Stimulated activated CD4-positive, alpha-beta T cell treated with anti-CD3 and anti-CD28 coated beads, TNF-alpha, amount 100 ng/mL, for 1 hour (primary cell): ENCODE measurements at places on chromosomes 11 and 22.

- DNase-seq: no peak
Observed at GRCh38 chr22:41264408-41264941, 21.5 kb downstream of the RANGAP1 start.

GRCh38 chr22:28728002-28728401 lies 13.6 kb downstream of the CHEK2 start:
- no peak for DNase-seq

- DNase-seq: no peak
Observed at GRCh38 chr22:47918276-47918921, 1155.9 kb downstream of the TBC1D22A start.

DNA sequence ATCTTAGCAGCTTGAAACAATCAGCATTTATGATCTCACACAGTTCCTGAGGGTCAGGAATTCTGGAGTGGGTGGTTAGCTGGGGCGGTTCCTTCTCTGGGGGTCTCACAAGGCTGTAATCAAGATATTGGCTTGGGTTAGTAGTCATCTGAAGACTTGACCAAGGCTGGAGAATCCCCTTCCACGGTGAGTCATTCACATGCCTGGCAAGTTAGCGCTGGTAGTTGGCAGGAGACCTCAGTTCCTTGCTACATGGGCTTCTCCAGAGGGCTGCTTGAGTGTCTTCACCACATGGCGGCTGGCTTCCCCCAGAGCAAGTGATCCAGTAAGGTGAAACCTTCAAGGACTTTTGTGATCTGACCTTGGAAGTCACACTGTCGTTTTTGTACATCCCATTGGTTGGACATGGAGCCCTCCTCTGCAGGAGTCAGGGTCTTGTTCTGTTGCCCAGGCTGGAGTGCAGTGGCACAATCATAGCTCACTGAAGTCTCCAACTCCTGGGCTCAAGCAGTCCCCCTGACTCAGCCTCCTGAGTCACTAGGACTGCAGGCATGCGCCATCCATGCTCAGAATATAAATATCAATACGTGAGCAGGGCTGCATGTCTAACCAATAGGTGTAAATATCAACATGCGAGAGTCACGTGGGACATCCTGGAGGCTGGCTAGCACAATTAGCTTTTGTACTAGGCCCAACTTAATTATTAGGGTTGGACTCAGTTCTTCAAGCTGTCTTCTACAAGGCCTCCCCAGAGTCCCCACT lies 7.2 kb upstream of the NIPSNAP1 start:
- DNase-seq: no peak

DNA sequence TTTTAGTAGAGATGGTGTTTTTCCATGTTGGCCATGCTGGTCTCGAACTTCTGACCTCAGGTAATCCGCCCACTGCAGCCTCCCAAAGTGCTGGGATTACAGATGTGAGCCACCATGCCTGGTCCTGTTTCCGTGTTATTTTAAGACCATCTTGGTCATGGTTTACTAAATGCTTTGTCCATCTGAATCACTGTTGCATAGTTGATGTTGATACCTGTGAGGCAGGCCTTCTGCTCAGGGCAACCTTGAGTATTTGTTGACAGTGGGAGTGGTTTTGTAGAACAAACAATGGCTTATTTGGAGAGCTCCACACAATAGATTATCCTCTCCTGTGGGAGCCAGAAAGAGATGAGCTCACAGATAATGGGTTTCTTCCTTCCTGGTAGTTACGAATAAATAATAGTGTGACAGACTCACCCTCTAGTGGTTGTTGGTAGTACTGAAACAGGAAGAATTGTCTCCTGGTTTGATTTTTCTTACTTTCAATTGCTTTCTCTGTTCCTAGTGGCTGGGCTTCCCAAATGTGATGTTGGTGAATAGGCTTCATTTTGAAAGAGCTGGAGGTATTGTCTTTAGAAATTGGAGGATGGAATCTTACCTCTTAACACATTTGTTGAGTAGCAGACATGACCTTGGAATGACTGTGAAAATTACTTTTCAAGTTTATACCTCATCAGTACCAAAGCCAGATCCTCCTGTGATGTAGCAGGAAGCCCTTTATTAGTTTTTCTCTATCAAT lies 39.0 kb downstream of the CTNND1 start:
- no peak for DNase-seq

DNA sequence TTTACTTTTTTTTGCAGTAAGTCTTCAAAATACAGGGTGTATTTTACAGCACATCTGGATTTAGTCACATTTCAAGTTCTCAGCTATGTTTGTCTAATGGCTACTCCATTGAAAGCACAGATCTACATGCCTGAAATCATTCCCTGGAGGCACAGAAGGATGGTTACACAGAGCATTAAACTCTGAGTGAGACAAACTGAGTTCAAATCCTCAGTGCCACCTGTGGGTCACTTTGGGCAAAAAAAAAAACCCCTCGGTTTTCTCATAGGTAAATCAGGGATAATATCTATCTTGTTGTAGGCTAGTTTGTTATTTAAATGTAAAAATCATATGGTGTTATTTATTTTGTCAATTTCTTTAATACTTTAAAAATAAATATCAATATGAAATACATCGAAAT lies 7.7 kb downstream of the ANKRD49 start:
- DNase-seq: no peak

DNA sequence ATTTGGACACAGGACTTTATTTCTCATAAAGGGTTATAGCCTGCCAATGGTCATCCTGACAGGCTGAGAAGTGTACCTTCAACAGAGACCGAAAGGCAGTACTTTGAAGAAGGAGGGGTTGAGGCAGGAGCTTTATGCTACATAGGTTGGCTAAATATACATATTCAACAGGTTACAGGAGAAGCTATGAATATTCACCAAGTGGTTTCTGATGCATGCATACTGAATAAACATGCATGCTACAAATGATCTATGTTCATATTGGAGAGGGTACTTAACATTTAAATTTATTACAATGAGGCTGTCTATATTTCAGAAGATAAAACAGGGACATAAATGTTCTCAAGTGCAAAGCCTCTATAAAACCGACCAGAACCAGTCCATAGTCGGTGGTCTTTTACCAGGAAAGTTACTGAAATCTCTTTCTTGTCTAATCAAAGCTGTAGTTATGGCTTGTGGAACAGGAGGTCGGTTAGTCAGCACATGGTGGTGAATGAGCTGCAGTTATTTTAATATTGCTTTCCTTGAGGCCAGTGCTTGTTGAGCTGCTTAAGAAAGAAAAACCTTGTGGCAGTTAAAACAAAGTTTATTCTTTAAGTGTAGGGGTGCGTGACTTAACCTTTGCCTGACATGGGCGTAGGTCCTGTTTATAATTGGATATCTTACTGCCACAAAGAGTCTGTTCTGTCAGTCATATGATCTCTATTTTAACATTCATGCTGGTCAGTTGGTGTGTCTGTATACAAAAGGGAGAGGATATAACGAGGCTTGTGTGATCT lies 19.5 kb downstream of the CNTF start:
- no peak for DNase-seq

GRCh38 chr11:123062892-123063825 lies 1.2 kb upstream of the HSPA8 start:
- no peak for DNase-seq

DNA sequence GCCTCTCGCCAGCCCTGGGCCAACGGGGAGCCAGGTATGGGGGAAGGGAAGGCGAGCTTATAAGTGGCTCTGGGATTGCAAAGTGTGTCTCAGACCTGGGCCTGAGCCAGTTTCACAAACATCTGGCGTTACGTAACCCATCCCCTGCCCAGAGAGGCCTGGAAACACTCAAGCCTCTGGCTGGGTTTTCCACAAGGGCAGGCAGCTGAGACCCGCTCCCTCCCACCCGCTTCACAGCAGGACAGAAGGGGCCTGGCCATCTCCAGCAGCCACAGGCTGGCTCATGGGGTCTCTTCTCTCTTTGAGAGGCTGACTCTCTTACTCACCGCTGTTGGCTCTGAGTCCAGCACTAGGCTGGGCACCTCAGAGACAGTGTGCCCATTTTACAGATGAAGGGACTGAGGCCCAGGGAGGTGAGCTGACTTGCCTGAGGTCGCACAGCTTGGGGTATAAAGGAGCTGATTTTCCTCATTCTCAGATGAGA lies 44.5 kb downstream of the TRIOBP start:
- DNase-seq: no peak

DNA sequence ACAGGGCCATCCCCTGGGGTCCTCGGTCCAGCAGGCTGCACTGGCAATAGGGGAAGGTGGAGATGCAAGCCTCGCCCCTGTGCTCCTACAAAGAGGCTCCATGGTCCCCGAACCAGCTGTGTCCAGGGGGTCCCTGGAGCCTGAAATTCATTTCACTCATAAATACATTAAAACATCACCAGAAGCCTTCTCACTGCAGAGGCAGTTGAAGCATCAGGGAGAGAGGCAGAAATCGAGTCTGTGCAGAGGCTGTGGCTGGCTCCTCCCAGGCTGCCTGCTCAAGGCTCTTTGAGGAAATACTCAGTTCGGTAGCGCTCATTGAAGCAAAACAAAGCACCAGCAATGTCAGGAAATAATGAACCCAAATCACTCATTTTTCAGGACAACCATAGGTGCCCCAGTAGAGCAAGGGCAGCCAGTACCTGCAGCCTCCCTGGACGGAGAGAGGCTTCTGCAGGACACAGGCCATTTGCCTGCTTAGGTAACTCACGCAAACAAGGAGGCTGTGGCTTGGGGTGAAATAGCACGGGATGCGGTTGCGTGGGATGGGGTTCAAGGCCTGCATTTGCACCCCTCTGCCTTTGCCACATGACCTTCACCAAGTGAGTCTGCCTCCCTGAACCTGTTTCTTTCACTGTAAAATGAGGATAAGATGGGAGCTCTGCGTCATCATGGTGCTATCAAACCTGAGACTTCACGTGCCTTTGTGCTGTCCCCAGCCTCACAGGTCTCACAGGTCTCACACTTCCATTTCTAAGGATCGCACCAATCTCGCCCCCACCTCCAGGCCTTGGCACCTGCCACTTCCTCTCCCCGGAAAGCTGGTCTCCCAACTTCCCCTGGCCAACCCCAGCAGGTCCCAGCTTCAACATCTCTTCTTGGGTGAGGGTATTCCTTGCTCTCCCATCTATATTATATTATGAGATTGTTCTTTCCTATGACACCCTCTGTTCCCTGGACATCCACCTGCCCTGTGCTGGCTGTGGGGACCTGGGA lies 84.3 kb upstream of the SHISAL1 start:
- DNase-seq: no peak

DNA sequence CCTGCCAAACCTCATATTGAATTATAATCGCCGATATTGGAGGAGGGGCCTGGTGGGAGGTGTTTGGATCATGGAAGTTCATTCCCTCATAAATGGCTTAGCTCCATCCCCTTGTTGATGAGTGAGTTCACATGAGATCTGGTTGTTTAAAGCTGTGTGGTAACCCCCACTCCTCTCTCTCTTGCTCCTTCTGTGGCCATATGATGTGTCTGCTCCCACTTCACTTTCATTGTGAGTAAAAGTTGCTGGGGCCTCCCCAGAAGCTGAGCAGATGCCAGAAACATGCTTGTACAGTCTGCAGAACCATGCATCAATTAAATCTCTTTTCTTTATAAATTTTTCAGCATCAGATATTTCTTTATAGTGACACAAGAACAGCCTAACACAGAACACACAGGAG lies 929.0 kb upstream of the FAT3 start:
- no peak for DNase-seq

DNA sequence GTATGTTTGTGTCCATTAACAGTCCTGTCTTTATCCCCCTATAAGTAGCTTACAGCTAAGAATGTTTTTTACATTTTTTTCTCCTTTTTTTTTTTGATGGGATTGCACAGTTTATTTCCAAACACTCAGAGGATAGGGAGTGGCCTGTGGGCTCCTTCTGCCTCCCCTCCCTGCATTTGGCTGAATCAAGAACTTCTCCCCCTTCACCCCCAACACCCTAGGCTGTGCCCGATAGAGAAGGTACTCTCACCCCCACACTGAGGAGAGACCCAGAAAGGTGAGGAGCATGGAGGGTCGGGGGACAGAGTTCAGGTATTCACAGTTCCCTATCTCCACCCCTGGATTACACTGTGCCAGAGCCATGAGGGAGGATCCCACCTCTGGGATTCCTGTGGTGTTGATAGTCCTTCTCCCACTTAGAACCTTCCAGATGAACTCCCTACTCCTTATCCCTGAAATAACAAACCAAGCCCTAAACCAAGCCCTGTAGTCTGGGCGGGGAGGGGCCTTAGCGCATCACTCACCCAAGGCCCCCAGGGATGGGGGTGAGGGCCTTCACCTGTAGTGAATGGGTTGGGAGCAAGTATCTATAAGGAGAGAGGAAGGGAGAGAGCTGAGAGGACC lies 97.1 kb downstream of the ADAMTS15 start:
- DNase-seq: no peak

DNA sequence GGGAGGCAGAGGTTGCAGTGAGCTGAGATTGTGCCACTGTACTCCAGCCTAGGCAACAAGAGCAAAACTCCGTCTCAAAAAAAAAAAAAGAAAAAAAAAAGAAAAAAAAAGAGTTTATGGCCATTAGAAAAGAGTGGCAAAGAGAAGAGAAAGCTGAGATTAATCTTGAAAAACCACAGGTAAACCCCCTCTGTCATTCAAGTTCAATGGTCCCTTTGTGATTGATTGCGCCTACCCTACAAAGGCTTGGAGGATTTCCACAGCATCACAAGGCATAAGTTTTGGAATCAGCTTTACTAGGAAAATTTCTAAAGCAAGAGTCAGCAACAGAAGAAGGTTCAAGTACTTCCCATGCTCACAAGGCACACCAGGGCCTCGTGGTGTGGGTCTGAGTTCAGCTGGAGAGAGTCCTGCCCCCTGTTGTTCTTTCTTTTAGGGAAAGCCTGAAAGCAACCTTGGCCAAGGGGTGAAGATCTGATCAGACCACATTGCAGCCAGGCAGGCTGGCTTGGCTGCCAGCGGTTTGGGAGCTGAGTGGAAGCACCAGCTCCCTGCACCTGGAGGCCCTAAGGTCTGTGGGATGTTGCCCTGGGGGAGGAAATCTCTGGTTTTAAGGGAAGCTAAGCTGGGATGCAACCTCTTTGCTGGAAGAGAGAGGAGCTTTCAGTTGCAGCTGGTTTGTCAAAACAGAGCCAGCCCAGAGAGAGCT lies 41.8 kb downstream of the SLN start:
- DNase-seq: no peak

GRCh38 chr11:103904324-103904667 lies 132.1 kb upstream of the DDI1 start:
- DNase-seq: no peak

GRCh38 chr11:75174781-75175370 lies 24.0 kb downstream of the SLCO2B1 start:
- DNase-seq: no peak

DNA sequence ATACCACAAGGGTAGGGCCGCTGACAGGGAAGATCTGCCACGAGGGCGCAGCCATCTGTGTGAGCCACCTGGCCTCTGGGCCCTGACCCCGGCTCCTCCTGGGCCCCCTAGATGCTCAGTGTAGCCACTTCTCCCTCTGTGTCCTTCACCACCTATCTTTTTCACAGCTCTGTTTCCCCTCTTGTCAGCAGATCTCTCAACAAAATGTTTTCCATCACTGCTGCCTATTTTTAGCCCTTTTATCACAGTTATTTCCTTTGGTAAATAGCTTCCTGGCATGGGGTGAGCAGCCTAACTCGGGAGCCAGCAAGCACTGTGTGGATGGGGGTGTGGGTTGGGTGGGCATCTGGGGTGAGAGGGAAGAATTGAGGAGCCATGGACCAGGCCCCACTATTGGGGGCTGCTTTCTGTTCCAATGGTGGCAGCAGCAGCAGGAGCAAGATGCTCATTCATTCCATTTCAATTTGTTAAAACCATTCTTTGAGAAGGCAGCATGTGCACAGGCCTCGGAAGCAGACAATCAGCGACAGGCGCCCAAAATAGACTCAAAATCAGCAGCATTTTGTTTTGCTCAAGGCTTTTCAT lies 135.2 kb upstream of the NAV2 start:
- DNase-seq: no peak

GRCh38 chr11:27718346-27718862 lies 18.1 kb upstream of the BDNF start:
- DNase-seq: no peak
